ENCODE measurements at places on chromosomes 7 and 10.

- no peak for DNase-seq
Observed at GRCh38 chr7:20185988-20186387, 31.2 kb downstream of the MACC1 start.

- DNase-seq = no peak
Observed at GRCh38 chr10:124624895-124625294, 119.3 kb downstream of the FAM53B start.

GRCh38 chr10:1706256-1706655, 31.1 kb downstream of the ADARB2 start:
- no peak for DNase-seq

GRCh38 chr10:35384265-35384868, 48.1 kb downstream of the CCNY start:
- DNase-seq = no peak
